ENCODE measurements at places on chromosomes 3 and 15.

GRCh38 chr3:25781758-25782594 lies 1.3 kb downstream of the NGLY1 start:
- DNase-seq = no peak

DNA sequence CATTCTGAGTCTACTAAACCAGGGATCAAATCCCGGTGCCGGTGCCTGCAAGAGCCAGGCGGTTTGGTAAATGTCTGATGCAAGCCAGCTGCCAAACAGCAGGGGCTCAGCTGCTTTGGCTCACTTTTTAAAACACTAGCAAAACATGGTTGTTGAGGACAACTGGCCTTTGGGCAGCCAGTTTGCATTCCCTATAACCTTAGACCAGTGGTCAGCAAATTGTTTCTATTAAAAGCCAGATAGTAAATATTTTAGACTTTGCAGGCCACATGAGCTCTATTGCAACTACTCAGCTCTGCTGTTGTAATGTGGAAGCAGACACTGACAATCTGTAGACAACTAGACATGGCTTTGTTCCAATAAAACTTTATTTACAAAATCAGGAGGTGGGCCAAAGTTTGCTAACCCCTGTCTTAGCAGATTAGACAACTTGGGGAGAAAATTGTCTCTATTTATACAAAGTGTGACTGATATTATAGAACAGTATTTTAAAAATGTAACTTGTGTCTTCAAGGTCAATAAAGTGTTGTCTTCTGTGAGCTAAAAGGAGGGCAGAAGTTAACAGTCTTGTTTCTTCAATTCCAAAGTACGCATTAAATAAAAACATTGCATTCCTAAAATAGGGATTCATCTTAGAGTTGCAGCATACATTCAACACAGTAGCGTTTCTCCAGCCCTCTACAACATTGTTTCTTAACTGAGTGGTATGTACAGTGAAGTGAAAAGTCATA lies 67.6 kb downstream of the SSUH2 start:
- no peak for DNase-seq

- DNase-seq = no peak
These were observed 2.3 kb upstream of the CLK3 start for GRCh38 chr15:74613089-74613952.

- DNase-seq = no peak
These were observed 47.2 kb upstream of the ICE2 start for GRCh38 chr15:60526127-60526616.

GRCh38 chr15:72229076-72229946 lies 1.7 kb downstream of the PKM start:
- DNase-seq = peak; percentile 52

DNA sequence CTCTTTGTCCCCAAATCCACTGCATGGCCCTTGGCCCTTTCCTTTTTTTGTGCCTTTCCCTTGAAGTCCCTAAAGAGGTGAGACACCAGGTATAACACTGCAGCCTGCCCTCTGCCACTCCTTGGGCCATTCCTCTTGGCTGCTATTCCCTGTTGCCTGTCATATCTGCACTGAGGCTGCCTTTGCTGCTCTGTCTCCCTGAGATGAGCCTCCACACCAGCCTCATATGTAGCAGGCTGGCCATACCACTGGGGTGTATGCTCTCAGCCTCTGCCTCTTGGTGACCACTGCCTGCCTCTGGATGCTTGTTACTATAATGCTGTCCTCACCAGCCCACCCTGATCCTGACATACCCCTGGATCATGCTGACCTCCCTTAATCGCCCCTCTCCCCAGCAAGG lies 252.0 kb downstream of the CLSTN2 start:
- no peak for DNase-seq

DNA sequence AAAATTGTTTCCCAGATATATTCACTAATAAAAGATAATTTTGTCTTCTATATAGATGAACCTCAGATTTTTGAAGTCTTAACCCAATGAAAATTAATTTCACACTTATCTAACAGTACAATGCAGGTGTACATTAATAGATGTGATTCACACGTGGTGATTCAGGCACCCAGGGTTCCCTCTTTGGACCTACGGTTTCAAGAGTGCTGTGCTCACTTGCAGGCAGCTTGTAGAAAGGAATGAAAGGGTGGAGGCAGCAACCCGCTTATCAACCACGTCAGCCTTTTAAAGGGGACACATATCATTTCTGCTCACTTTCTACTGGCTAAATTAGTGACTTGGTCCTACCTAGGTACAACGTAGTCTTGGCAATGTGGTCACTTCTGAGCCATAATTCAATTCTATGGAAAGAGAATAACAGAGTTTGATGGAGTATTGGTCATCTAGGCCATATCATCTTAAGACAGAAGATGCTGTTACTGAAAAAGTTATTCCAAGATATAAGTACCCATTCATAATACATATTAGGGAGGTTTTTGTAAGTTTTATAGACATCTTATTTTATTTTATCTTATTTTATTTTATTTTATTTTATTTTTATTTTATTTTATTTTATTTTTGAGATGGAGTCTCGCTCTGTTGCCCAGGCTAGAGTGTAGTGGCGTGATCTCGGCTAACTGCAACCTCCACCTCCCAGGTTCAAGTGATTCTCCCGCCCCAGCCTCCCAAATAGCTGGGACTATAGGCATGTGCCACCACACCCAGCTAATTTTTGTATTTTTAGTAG lies 37.9 kb downstream of the ACP3 start:
- DNase-seq = no peak

DNA sequence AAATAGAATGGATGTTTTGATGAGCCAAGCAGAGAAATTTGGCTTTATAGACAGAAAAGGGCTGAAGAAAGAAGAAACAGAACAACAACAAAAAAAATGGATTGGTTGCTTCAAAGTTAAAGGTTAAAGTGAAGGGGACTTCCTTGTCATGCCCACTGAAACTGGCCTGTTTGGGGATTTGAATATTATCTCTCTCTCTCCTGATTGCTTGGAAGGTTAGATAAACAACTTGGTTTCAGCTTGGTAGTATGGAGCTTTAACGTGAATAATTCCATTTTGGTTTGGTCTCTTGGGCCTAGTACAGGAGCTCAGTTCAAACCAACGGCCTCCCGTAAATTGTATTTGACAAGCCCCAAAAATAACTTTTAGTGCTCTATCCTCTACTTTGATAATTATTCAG lies 70.8 kb upstream of the MBNL1 start:
- DNase-seq = no peak

- DNase-seq = no peak
These were observed 20.5 kb downstream of the RBPMS2 start for GRCh38 chr15:64754663-64755426.

DNA sequence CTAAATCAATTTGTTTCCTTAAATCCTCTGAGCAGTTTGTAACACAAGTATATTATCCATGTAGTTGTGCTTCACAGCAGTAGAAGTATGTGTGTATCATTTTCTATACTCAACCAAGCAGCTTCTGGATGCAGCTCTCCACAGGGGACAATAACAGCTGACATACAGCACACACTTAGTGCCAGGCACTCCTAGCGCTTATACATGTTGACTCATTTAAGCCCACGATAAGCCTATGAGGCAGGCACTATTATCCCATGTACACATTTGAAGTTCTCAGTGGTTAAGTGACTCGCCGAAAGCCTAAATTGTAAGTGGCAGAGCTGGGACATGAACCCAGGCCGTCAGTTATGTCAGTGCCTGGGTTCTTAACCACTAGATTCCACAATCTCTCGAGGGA lies 20.3 kb upstream of the LPP start:
- no peak for DNase-seq

GRCh38 chr15:91186904-91187656 lies 87.0 kb downstream of the SV2B start:
- DNase-seq = peak; percentile 21

GRCh38 chr15:51380999-51381806 lies 39.7 kb downstream of the GLDN start:
- DNase-seq = peak; percentile 36

GRCh38 chr3:45881078-45882022 lies 5.0 kb upstream of the CCR9 start:
- DNase-seq = peak; percentile 13

DNA sequence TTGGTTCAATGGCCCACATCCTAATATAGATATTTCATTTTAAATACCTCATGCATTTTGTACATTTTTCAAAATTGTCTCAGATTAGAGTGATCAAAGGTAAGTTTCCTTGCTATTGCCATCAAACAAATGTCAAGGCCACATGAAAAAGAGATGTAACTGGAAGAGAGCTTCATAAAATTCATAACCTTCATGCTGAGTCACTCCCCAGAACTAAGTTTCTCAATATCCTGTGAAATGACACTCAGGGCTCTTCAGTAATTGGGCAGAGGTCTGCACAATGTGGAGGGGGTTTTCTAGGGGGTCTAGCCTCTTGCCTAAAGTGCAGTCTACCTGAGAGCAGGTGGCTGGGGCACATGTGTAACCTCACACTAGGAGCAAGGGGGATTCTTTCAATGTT lies 152.2 kb upstream of the SLC2A2 start:
- DNase-seq = no peak

GRCh38 chr3:114231616-114232015 lies 5.8 kb downstream of the ZNF80 start:
- DNase-seq = peak; percentile 30

DNA sequence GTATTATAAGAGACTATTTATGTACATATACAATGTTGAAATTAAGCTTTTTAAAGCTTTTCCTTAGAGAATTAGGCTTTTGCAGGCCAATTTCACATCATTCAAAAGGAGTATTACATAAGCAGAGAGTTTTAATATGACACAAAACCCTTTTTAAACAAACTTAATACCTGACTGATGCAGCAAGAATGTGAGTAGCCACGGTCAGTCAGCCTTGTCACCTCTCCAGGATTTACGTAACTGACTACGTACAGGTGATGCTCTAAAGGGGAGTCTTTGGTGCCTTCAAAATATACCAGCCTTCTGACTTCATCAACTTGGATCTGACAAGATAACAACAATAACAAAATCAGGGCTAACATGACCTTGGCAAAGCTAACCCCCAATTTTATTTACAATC lies 44.2 kb upstream of the IGDCC4 start:
- DNase-seq = no peak

- DNase-seq = no peak
These were observed 1.4 kb downstream of the ARL14 start for GRCh38 chr3:160678292-160678842.

DNA sequence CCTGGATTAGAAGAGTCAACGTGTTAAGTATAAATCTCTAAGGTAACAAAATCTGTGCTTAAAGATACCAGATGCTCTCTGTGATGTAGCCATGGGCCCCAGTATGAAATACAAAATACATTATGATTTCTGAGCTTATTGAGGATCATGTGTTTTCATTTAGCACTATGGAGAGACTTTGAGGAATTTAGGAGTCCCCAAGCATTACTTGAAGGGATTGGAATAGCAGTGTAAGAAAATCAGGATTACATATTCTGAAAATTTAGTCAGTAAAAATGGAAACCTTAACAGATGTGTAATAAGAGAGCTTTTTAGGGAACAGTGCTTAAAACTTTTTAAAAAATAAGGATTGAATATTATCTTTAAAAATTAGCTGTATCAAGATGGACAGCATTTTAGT lies 35.5 kb downstream of the ECT2 start:
- no peak for DNase-seq

DNA sequence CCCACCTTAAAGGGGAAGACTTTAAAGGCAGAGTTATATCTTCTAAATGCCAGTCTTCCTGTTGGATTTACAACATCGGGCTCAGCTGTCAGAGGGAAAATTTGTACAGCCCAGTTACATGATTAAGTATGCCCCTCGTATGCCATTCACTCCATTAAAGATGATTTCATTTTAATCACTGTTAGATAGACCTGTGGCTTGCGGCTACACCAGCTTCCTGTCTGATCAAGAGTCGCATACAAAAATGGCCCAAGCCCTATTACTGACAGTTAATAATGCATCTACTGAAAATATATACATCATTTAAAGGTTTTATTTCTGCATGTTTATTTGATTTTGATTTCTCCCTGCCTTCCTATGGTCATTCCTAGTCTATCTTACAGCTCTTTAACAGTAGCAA lies 7.1 kb downstream of the EIF4E3 start:
- peak; percentile 35 for DNase-seq

DNA sequence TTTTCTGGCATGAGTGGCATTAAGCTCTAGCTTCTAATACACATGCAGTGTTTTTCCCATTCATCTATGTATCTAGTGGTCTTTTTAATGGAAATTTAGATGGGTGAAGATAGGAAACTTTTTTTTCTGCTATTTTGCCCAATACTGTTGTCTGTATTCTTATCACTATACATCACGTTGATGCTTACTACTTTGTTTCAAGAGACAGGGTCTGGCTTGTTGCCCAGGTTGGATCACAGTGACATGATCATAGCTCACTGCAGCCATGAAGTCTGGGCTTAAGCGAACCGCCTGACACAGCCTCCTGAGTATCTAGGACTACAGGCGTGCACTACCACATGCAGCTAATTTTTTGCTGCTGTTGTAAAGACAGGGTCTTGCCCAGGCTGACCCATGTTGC lies 84.6 kb downstream of the PEAK1 start:
- no peak for DNase-seq

DNA sequence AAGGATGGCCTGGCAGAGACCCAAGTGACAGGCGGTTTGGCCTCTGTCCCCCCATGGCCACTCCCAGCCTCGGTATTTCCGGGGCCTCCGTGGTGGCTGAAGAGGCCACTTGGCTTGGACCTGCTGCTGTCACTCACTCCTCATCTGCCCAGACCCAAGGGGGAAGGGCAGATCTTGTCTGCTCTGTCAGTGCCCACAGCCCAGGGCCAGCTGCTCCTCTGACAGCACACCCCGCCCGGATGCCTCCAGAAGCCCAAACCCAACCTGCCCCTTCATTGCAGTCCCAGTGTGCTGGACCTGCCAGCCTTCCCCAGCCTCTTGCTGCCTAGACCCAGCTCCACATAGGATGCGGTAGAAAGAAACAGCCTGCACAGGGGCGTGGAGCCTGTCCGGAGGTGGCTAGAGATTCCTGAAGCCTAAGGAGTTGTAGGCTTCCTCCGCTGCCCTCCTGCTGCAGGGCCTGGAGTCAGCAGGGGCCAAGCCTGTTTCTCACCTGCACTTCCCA lies 52.0 kb downstream of the MAGEF1 start:
- no peak for DNase-seq

DNA sequence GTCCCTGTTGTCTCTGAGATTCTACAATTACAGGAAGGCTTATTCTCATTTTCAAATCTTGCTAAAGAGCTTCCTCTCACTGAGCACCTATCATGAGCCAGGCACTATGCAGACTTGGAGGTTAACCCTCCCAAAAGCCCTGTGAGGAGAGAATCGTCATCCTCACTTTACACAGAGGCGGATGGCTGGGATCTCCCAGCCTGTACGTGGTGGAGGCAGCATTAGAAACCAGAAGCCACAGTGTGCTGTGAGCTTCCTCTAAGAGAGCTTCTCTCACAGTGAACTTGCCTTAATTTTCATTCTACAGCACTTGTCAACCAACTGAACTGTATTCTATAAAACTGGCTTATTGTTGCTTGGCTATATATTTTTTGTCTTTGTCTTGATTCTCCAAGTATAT lies 6.1 kb upstream of the DGKG start:
- no peak for DNase-seq

- DNase-seq = no peak
These were observed 17.1 kb upstream of the LZTFL1 start for GRCh38 chr3:45858809-45859543.
